A172 (cell line): ENCODE measurements at places on chromosomes 12 and 14.

DNA sequence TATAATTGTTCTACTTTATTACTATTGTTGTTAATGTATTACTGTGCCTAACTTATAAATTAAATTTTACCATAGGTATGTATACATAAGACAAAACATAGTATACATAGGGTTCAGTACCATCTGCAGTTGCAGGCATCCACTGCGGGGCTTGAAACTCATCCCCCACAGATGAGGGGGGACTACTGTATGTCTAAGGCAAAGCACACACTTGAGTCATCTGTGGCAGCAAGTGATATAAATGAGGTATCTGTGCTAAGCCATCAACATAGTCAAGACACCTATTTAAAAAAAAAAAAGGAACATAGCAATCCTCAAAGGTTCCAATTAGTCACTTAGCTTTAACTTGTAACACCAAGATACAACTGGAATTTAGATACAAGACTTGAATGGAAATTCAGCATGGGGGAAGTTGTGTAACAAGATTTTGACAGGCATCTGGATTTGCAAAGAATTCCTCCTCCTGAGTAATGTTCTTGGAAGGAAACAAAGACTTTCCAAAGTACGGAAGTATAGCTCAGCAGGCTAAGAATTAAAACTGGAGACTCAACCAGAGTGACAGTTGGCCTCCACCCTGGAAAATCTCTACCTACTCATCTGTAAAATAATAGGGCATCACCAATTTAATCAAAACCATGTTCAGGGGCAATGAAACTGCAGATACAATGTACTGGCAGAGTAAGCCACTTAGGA lies 14.9 kb downstream of the DCAF5 start:
- DNase-seq = no peak

GRCh38 chr12:115337693-115338543 lies 653.9 kb upstream of the TBX3 start:
- DNase-seq = peak; percentile 92

- no peak for DNase-seq
Observed at GRCh38 chr12:62899568-62900390, 35.2 kb downstream of the PPM1H start.

DNA sequence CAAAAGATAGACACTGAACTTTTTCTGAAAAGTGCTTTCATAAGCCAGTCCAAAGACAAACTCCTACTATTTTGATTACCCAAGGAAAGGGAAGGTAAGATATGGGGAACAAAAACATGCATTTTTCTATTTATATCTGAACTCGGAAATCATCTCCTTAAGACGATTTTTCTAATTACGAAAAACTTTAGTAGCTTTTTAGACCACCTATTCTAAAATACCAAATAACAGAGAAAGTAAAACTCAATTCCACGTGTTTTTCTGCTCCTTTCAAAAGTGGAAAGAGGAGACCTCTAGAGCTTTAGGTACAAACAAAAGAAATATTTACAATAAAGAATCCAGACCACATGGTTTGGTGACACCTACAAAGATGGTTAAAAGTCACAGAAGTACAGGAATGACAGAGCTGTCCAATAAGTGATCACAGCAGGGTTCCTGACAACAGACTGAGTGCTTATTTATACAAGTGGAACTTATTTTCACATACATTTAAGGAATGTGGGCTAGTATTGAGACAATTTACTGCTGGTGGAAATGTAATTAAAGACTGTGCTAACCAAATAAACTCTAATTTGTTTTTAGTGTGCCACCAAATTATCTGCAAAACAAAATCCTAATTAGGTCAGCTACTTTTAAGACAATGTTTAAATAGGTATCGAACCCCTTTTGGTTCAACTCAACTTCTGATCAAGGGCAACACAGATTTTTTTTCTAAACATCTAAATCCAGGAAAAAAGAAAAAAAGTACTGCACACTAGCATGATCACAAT lies 2.4 kb downstream of the LRIG3 start:
- peak; percentile 37 for DNase-seq

- DNase-seq = no peak
Observed at GRCh38 chr12:98389593-98389992, 125.8 kb upstream of the TMPO start.

- DNase-seq = no peak
Observed at GRCh38 chr14:70724944-70725343, 83.2 kb downstream of the TTC9 start.

GRCh38 chr12:52698651-52699340 lies 4.5 kb downstream of the KRT77 start:
- DNase-seq = no peak

DNA sequence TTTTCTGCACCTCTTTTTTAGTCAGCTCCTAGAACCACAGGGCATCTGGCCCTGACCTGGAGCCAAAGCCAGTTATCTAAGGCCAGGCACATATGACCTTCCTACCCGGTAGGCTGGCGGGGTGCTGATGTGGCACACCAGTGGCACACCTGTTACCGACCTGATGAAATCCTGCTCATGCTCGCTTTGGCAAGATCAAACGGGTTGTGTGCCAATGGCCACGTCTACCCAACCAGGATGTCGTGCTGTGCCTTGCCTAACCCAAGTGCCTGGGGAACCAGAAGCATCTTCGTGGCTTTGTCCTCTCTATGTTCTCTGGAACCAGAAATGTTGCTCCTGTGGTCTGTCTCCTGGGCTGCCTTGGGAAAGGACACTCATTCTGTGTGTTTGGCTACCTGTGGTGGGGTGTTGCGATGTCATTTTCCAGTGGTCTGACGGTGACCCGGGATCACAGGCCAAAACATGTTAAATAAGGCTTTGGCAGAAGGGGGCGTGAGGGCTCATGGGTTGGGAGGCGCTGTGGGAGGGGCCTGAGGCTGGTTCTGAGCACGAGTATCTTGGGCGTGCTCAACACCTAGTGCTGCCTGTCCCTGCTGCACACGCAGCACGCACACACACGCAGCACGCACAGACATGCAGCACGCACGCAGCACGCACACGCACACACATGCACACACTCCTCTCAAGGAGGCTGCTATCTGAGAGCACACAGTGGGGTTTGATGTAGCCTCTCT lies 27.9 kb downstream of the CCNK start:
- no peak for DNase-seq

DNA sequence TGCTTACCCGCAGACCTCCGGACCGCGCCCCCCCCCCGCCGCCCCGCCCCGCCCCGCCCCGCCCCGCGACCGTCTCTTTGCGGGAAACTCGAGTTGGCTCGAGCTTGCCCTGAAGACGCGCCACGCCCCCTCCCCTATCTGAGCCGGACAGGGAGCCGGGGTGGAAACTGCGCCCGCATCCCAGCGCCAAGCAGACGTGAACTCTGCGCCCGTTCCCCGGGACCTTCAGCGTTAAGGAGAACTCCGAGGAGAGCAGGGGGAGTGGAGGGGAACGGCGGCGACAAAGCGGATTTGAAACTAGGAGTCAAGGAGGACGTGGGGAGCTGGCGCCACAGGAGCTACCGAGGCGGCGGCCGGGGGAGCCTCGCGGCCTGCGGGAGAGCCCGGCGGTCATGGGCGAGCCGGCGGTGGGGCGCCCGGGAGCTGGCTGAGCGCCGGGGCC lies at the start of gene KCNK13:
Gene KCNK13 (plus strand): TSS at position 310 of the 442 bp plus-strand sequence. CDS start 212 bp downstream, outside the sequence.
- DNase-seq = no peak

GRCh38 chr14:98227000-98227726 lies 1044.8 kb downstream of the BCL11B start:
- no peak for DNase-seq

DNA sequence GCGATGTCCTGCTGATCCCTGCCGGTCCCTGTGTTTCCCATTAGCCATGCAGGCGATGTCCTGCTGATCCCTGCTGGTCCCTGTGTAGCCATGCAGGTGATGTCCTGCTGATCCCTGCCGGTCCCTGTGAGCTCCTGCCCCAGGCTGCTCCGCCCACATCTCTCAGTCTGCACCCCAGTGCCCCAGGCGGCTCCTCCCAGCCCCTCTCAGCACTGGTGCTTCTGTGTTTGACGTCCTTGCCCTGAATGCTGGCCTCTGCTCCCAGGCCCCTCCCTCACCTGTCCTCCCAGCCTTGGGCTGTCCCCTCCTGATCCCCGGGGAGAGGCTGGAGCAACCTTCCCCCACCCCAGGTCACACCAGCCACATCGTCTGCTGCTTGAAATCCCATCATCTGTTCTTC lies 41.4 kb upstream of the TEX22 start:
- DNase-seq = no peak

GRCh38 chr12:47983541-47984115 lies 20.2 kb downstream of the TMEM106C start:
- DNase-seq = no peak

DNA sequence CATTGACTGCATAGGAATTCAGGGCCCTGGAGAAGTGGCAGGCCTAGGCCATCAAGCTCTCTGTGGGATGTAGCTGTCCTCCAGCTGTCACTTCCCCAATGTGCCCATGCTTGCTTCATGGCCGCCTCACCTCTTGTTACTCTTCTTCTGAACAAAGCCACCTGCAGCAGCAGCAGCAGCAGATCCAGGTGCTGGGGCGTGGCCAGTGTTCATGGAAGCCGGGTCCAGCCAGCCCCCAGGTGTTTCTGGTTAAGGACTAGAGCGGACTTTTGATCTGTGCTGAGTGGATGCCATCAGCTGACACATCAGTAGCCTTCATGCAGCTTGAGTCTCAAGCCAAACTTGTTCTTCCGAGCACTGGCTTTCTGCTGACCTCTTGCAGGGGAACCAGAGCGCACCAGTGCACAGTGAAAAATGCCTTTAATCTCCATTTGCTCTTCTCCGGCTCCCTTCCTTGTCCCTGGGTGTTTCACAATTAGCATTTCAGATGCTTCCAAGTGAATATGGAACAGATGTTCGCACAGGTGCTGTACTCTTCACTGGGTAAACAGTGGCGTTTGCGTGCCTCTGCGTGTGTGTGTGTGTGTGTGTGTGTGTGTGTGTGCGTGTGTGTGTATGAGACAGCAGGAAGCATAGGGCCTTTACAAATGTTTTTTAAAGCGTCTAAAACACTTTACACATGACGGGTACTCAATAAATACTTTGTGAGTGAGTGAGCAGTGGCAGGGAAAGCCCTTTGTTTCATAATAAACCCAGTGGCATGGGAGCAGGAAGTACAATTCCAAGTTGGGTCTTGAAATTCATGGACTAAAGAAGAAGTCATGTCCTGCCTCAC lies 20.1 kb downstream of the TPCN1 start:
- peak; percentile 85 for DNase-seq
